ENCODE measurements at places on chromosomes 11 and 22.
A peak's percentile ranks its signal among the peaks of the same experiment; 100 is the strongest.

- no peak for DNase-seq
Observed at GRCh38 chr11:16678466-16679116, 59.9 kb upstream of the C11orf58 start.

DNA sequence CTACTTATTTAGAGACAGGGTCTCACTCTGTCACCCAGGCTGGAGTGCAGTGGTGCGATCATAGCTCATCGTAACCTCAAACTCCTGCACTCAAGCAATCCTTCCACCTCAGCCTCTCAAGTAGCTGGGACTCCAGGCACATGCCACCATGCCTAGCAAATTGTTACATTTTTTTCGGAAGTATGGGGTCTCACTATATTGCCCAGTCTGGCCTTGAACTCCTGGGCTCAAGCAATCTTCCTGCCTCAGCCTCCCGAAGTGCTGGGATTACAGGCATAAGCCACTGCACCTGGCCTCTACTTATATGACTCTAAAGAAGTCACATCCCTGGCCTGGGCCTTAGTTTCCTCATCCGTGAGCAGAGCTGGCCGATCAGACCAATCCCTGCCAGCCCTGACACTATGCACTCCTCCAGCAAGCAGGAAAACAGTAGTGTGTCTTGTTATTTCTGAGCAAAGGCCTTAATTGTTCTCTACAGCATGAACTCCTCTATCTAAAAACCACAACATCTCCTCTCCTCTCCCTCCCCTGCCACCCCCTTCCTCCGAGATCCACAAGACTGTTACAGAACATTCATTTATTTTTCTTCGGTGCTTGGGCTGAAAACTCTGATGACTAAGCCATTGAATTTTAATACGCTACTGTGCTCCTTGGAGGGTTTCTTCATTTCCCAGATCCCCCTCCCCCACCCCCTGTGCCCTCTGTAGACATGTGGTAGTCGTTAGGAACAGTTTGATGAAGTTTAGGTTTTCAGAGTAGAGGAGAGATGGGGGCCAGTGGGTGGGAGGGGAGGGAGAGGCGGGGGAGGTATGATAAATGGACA lies 91.5 kb downstream of the ABTB2 start:
- DNase-seq = no peak

DNA sequence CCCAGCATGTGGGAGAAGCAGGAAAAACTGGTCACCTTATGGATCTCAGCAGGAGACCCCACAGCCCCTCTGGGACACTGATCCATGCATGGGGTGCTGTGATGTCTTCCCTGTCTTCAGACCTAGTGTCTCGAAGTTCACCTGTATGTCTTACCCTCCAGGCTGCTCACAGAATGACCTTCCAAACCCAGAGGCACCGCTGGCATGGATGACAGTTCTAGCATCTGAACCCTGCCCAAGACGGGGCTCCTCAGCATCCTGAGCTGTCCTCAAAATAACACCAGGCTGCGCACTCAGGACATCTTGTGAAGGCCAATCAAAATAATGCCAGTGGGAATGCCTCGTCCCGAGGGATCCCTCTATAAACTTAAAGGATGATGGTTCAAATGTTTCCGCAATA lies 824.9 kb downstream of the TBC1D22A start:
- no peak for DNase-seq

GRCh38 chr22:36565686-36566085 lies 36.7 kb upstream of the EIF3D start:
- DNase-seq = no peak

GRCh38 chr11:33000181-33000580 lies 15.5 kb upstream of the DEPDC7 start:
- no peak for DNase-seq

DNA sequence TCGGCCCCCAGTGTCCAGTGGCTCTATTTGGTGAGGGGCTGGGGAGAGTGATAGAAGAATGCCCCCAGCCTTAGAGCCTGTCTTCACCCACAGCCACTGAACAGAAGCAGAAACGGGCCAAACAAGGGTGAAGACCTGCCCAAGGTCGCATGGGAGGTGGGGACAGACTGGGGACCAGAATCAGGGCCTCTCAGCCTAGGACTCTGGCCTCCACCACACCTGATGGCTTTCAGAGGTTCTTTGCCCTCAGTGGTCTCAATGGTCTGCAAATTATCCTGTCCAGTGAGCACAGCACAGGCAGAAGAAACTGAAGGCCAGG lies 4.5 kb upstream of the MYRF start:
- no peak for DNase-seq

- no peak for DNase-seq
Observed at GRCh38 chr22:25654676-25655075, 87.3 kb upstream of the MYO18B start.

DNA sequence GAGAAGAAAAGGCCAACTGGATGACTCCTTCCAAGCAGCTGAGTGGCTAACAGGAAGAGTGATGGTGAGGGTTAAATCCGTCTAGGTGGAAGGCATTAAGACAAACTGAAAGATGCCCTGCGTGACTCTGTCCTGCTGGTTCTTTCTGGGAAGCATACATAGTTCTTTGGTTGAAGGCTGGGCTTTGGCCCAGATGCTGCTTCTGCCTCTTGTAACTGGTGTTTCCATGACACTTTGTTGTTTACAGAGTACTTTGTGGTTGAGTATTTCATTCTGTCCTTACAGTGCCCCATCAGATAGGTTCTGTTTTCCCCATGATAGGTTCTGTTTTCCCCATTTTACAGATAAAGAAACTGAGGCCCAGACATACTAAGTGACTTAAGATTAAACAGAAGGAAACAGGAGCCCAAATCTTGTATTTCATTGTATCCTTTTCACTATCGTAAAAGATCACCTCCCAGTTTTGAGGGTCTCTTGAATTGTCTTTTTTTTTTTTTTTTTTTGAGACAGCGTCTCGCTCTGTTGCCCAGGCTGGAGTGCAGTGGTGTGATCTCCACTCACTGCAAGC lies 124.3 kb upstream of the RASSF10 start:
- no peak for DNase-seq

DNA sequence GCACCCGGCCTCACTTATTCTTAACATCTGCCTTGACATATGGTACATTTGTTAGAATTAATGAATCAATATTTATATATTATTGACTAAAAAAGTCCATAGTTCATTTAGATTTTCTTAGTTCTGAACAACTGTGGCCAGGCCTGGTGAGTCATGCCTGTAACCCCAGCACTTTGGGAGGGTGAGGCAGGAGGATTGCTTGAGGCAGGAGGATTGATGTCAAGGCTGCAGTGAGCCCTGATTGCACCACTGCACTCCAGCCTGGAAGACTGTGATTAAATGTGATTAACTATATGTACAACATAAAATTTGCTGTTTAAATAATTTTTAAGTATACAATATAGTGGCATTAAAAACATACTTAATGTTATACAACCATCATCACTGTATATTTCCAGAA lies 5.6 kb downstream of the UVRAG start:
- DNase-seq = no peak

GRCh38 chr22:44473580-44473979 lies 24.5 kb downstream of the RTL6 start:
- DNase-seq = no peak

GRCh38 chr11:69686452-69686851 lies 11.3 kb upstream of the LTO1 start:
- DNase-seq = no peak

GRCh38 chr11:67027483-67027930 lies 4.6 kb downstream of the SYT12 start:
- DNase-seq = no peak

- no peak for DNase-seq
Observed at GRCh38 chr11:103413266-103413888, 304.2 kb downstream of the DYNC2H1 start.

DNA sequence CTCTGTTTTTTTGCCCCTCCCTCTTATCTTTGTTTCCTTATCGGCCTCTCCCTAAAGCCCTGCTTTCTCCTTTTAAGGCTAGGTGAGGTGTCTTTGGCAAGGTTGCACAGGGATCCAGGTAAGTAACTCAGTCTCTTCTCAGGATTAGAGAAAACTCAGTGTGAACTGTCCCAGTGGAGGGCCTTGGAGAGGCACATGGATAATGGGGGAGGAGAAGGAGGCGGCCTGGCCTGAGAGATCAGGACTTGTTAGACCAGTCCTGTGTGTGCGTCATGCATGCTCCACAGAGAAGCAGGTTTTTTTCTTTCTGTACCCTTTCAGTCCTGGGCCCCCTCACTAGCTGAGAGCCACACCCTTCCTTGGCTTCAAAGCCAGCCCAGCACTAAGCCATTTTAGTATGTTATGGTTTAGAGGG lies 19.9 kb downstream of the CTNND1 start:
- no peak for DNase-seq

GRCh38 chr11:112972399-112973145 lies 11.4 kb downstream of the NCAM1 start:
- DNase-seq = no peak

DNA sequence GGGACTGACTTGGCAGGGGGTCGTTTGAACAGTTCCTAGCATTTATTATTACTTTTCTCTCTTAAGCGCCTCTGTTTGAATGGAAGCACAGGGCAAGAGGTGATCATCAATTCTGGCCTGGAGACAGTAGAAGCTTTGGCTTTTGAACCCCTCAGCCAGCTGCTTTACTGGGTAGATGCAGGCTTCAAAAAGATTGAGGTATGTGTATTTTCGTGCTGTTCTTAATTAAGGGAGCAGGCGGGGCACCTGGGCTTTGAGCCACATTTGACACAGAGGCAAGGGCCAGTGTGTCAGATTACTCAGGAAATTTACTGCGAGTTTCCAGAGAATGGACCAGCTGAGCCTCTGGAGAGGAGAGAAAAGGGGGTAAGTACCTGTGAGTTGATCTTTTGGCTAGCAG lies 102.4 kb upstream of the SORL1-AS1 start:
- peak; percentile 82 for DNase-seq

DNA sequence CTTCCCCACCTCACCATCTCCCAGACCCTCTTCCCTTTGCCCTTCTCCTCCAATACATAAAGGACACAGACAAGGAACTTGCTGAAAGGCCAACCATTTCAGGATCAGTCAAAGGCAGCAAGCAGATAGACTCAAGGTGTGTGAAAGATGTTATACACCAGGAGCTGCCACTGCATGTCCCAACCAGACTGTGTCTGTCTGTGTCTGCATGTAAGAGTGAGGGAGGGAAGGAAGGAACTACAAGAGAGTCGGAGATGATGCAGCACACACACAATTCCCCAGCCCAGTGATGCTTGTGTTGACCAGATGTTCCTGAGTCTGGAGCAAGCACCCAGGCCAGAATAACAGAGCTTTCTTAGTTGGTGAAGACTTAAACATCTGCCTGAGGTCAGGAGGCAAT lies 58.2 kb downstream of the TIMP3 start:
- no peak for DNase-seq

DNA sequence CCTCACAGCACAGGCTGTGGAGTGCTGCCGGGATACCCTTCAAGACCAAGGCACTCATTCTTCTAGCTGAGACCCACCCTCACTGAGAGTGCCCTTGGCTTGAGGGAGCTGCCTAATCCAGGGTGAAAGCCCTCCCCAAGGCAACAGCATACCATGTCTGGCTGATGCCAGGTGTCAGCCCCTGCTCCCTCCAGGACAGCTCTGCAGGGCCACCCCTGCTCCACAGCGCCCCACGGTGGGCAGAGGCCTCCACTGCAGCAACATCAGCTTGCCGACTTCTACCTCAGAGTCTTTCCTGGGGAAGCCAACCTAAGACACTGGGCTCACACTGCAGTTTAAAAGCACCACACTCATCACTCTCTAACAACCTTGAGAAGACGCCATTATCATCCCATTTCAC lies 29.0 kb downstream of the TTLL1 start:
- DNase-seq = no peak

DNA sequence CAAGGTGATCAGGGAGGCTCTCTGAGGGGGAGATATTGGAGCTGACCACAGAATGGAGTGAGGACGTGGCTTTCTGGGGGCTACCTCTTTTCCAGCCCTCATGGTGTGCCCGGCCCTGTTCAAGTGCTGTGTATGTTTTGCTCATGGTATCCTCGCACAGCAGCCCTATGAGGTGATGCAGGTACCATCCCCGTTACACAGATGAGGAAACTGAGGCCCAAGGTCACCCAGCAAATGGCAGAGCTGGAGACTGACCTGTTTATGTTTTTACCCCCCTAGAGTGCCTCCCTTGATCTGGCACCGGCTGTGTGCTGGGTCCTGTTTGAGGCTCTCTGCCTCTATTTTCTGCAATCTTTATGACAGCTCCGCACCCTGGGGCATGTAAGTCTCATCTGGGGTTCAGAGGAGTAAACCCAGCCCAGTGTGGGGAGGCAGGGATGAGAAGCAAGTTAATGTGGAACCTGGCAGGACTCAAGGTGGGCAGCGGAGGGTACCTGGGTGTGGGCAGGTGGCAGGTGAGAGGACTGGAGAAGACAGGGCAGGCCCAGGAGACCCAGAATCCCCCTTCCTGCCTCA lies 20.8 kb downstream of the SGSM1 start:
- no peak for DNase-seq

GRCh38 chr11:103648670-103649400 lies 387.6 kb upstream of the DDI1 start:
- DNase-seq = no peak

- no peak for DNase-seq
Observed at GRCh38 chr11:122319085-122319484, 203.1 kb upstream of the BLID start.

DNA sequence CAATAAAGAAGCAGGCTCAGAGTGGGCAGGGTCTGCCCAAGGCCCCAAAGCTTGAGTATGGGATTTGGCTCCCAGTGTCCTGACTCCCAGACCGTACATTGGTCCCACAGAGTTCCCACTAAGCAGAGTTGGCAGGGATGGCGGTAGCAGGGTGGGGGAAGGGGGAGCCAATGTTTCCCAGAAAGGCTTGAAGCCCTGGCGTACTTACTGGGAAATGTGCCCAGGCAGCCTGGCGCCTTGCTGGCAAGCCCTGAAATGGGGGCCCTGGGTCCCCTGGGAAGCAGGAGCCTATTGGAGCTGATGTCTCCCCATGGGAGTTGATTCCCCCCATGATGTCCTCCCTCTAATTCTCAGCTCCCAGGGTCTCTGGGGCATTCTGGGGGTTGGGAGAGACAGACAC lies 9.3 kb downstream of the ARHGEF17 start:
- DNase-seq = no peak

DNA sequence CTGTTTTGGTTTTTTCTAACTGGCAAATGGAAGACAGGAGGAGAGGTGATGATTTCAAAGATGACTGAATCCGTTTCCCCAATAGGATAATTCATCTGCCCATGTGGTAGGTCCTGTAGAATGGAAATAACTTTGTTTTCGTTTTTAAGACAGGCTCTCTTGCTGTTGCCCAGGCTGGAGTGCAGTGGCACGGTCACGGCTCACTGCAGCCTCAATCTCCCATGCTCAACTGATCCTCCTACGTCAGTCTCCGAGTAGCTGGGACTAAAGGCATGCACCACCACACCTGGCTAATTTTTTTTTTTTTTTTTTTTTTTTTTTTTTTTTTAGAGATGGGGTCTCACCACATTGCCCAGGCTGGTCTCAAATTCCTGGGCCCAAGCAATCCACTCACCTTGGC lies 77.4 kb upstream of the BIRC3 start:
- no peak for DNase-seq

GRCh38 chr22:30838111-30838510 lies 130.5 kb downstream of the MORC2 start:
- DNase-seq = no peak

DNA sequence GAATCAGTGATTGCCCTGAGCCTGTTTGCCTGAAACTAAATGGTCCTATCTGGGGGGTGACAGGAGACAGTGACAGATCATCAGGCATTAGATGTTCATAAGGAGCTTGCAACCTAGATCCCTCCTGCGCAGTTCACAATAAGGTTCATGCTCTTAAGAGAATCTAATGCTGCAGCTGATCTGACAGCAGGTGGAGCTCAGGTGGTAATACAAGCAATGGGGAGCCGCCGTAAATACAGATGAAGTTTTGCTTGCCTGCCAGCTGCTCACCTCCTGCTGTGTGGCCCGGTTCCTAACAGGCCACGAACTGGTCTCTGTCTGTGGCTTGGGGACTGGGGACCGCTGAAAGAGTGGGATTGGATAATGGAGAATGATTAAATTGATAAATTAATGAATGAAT lies 14.0 kb downstream of the NOX4 start:
- peak; percentile 8 for DNase-seq

All from NCI-H774 (cell line).